Foreskin keratinocyte (primary cell): ENCODE measurements at places on chromosomes 3 and 15. TPM values are rescaled to one million over a fixed set of nuclear protein-coding genes. Genes with fewer than 3 reads are reported as not detected.

The IL17RE gene
- 11.4 and 12.8 TPM in 2 replicates for total RNA-seq

The GOLGB1 gene
- 31.0 and 32.4 TPM in 2 replicates for total RNA-seq

The SERPINI2 gene
- total RNA-seq, result not detected in 2 replicates

The FRMD4B gene
- 61.3 and 66.8 TPM in 2 replicates for total RNA-seq

The SNX22 gene
- 0.07 and 0.14 TPM in 2 replicates for total RNA-seq

The LRRN1 gene
- 0.04 TPM in 1 of 2 replicates, not detected in the other for total RNA-seq

The PCSK6 gene
- total RNA-seq, result 2.9 and 3.7 TPM in 2 replicates

The GOLGA6D gene
- not detected in 2 replicates for total RNA-seq

The SPATA12 gene
- total RNA-seq, result 0.03 TPM in 1 of 2 replicates, not detected in the other

The SNURF gene
- 4.3 and 5.5 TPM in 2 replicates for total RNA-seq

The FBXO40 gene
- not detected in 2 replicates for total RNA-seq

The CHRM5 gene
- not detected in 2 replicates for total RNA-seq

The PAK6 gene
- total RNA-seq, result 14.1 and 15.6 TPM in 2 replicates

The PTX3 gene
- 0.32 TPM in 1 of 2 replicates, not detected in the other for total RNA-seq

The ITGA11 gene
- total RNA-seq, result not detected in 2 replicates

The SLC9C1 gene
- total RNA-seq, result not detected in 2 replicates

The OXTR gene
- 0.63 and 0.95 TPM in 2 replicates for total RNA-seq

The CHRFAM7A gene
- 0.34 and 0.39 TPM in 2 replicates for total RNA-seq

The IGDCC3 gene
- total RNA-seq, result not detected in 2 replicates

The GUCA1C gene
- 0.28 TPM in 1 of 2 replicates, not detected in the other for total RNA-seq

The ABHD17C gene
- total RNA-seq, result 18.6 and 24.8 TPM in 2 replicates

The OR5K2 gene
- total RNA-seq, result not detected in 2 replicates

The AHSG gene
- total RNA-seq, result 0.21 TPM in 1 of 2 replicates, not detected in the other

The GRM2 gene
- not detected in 2 replicates for total RNA-seq
